ENCODE measurements at places on chromosomes 4 and X. TPM values are rescaled to one million over a fixed set of nuclear protein-coding genes. Genes with fewer than 3 reads are reported as not detected.

DNA sequence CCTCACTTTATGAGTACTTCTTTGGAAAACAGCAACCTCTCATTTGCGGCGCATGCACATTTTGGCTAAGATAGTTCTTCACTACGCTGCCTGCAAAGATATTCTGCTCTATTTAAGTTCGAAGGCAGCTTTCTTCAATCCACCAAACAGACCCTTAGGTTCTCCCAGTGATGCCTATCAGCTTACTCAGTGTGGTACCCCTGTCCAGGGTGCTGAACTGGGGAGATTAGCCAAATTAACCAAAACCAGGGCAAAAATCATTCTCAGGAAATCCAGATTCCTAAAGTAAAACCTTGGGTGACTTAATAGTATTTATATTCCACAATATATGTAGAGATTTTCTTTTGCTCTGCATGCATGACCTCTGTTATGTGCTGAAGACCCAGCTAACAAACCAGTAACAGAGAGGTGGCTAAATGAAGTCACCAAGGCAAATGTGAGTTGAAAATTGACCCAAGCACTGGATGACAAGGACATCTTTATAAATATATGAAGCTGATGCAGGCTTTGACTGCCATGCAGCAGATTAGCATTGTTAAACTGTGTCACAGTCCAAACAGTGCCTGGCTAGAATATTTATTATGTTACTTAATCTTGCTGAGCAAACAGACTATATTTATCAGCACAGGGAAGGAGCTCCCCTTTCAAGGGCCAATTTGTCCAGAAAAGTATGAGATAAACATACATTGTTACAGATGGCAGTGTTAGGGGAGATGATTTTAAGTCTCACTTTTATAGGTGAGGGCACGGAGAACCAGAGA lies 418.2 kb downstream of the STIM2 start:
- peak; percentile 10 for DNase-seq

GRCh38 chr4:10371869-10372471 lies 85.3 kb downstream of the ZNF518B start:
- peak; percentile 28 for DNase-seq

- DNase-seq, result no peak
These were observed 29.0 kb downstream of the VCX3A start for GRCh38 chrX:6505960-6506359.

GRCh38 chr4:174828845-174829701 lies at the start of gene GLRA3:
TSS of gene GLRA3 (minus strand) at chr4:174829247. CDS start at chr4:174828811, 436 bp downstream.
- peak; percentile 32 for DNase-seq

DNA sequence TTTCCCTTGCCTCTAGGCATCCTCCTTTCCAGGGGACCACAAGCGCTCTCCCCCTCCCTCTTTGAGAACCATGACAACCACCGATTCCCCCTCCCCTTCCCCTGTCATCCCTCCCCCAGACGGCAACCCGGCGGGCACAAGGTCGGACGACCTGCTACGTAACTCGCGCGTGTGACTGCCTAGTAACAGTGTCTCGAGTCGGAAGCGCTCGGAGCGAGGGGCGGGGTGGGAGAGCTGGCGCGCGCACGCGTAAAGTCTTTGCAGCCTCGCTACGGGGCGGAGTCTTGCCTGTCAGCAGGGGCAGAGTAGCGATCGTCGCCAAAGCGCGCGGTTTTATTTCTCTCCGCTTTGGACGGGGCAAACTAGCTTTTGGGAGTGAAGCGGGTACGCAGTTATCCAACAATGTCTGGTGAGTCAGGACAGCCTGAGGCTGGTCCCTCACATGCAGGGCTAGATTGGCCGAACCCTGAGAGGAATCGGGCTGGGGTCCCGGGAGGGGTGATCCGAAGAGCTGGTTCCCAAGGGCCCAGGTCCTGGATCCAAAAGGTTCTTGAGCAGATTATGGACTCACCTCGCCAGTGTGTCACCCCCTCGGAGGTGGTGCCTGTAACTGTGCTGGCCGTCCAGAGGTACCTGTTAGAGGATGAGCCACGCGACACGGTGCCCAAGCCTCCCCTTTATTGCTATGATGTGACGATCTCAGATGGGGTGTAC lies at the start of gene RADX:
RADX (plus strand) TSS at position 300 of the 714 bp plus-strand sequence; CDS start at position 403, 103 bp downstream.
- peak; percentile 64 for DNase-seq

VCX3A gene
- not detected for total RNA-seq

DNA sequence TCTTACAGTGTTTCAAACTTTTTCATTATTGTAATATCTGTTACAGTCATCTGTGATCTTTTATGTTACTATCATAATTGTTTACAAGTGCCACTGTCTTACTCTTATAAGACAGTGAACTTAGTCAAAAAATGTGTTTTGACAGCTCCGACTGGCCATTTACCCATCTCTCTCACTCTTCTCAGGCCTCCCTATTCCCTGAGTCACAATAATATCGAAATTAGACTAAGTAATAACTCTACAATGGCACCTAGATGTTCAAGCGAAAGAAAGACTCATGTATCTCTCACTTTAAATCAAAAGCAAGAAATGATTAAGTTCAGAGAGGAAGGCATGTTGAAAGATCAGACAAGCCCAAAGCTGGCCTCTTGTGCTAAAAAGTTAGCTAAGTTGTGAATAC lies 184.2 kb downstream of the CDS1 start:
- no peak for DNase-seq

DNA sequence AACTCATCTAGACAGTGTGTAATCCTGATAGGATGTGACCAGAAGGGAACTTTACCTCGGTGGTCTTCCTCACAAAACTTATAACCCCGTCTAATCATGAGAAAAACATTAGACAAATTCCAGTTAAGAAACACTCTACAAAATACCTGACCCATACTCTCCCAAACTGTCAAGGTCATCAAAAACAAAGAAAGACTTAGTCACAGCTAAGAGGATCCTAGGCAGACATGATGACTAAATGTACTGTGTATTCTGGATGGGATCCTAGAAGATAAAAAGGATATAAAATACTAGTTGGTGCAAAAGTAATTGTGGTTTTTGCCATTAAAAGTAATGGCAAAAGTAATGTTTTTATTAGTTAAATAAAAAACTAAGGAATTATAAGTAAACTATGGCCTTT lies 81.6 kb downstream of the DTHD1 start:
- peak; percentile 65 for DNase-seq

DNA sequence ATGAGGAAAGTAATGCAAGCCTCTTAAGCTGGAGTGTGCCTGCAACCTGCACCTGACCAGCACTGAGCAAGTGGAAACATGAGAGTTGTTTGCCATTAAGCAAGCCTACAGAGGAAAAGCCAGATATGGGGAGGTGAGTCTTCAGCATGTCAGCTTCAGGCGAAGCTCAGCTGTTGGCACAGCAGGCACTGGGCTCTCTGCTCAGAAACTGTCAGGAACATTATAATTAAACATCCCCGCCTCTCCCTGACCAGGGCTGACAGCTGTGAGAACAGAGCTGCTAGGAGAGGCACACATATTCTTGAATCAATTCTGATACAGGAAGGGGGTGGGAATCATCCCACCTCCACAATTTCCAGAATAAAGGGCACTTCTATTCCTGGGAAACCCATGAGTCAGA lies 19.0 kb upstream of the DCX start:
- DNase-seq, result peak; percentile 25

SERPINA7 gene
- total RNA-seq, result not detected
